ENCODE measurements at places on chromosomes 4 and X.
A peak's percentile ranks its signal among the peaks of the same experiment; 100 is the strongest.

GRCh38 chr4:66927937-66928336 lies 617.4 kb downstream of the CENPC start:
- DNase-seq: no peak

DNA sequence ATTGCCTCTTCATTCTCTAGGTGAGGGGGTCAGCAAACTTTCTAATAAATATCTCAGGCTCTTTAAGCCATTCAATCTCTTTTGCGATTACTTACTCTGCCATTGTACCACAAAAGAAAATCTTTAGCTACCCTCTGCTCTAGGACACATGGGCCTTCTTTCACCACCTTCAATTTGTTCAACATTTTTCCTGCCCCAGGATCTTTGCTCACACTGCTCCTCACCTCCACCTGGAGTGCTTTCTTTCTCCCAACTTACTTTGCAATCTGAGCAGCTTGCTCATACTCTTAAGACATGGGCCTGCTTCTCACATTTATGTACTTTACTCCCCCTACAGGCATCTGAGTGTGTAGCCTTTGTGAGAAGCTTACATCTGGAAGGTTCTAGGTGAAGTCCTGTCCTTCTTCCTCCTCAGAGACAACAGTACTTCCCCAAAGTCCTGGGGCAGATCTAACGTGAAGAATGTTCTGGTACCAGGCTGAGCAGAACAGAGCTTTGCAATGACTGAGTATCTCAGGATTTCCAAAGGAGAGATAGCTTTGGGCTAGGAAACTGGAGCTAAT lies 55.0 kb upstream of the PRDM5 start:
- no peak for DNase-seq

DNA sequence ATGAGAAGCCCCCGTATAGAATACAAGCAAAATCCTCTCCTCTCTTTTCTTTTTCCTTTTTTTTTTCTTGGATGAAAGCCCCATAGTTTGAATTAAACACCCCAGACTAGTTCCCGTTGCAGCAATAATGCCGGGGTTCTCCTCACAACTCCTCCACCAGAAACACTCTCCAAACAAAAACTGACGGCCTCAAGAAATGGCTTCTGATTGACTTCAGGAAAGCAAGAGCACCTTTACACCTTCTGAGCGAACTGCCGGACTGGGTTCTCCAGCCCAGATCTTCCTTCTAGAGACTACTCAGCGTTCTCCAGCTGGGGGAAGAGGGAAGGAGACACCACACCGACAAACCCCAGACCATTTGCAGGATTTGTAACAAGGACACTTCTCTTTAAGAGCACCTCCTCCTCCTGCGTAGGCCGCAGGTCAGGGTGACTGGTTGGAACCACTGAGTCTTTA lies 4.0 kb downstream of the HAND2 start:
- no peak for DNase-seq

GRCh38 chr4:8522160-8523120 lies 57.8 kb upstream of the GPR78 start:
- no peak for DNase-seq

DNA sequence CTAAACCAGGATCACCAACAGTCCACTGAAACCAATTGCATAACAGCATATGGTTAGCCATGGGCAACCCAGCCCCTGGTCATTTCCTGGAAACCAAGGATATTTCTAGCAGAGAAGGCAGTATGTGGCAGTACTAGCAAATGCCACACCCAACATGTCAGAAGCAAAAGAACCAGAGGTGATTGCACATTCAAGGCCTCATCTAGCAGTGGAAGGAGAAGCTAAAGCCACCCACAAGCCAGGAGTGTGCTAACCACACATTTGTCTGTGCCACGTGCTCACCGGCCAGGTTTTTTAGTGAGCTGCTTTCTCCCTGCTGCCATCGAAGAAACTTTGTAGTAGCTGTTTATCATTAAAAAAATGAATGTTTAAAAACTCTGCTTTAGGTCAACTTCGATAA lies 42.0 kb downstream of the TEC start:
- no peak for DNase-seq

DNA sequence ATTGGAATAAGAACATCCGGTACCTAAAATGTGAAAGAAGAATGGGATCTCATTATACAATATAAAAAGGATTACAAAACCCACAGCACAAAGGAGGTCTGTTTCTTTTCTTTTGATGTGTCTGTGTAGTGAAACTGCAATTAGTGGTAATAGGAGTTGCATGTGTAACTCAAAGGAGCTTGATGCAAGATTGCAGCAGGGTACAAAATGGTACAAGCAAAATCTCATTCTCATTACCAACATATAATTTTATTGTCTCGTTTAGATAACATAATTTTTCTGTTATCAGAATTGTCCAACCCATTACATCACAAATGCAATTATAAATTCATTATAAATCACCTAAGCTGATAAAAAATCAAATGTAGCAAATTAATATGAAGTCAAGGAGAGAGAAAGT lies 47.1 kb upstream of the CCSER1 start:
- DNase-seq: no peak

DNA sequence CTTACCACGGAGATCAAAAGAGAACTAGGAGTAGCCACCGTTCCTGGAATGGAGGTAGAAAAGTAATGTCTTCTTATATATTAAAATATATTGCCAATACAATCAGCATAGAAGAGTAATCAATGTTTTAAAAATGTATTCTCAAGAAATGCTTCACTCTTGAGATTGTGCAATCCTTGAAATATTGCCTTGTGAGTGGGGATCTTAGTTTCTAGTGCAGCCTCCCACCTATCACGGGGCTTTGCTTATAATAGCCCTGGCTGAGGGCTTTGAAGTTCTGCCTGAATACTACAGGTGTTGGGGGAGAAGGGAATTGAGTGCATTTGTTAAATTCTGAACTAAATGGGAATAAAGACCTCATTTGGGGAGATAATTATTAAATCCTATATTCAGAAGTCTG lies 55.5 kb downstream of the VGLL1 start:
- DNase-seq: no peak

DNA sequence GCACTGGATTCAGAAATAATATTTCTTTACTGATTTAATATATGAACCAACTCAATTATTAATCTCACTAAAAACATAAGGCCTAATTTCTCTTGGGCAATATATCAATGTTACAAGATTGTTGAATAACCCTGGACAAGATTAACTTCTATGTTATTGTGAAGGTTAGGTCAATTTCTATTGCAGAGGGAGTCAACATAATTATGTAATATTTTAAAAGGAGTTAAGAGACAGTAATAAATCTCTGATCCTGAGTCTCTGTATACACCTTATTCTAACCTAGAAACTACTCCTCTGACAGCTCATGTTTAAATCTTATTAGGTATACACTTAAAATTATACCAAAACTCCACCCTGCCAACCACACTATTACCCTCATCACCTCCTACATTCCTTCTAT lies 15.1 kb upstream of the GPRIN3 start:
- DNase-seq: no peak

GRCh38 chrX:132958091-132958703 lies at the start of gene HS6ST2:
Gene HS6ST2 (minus strand): TSS chrX:132958629.
- no peak for DNase-seq

DNA sequence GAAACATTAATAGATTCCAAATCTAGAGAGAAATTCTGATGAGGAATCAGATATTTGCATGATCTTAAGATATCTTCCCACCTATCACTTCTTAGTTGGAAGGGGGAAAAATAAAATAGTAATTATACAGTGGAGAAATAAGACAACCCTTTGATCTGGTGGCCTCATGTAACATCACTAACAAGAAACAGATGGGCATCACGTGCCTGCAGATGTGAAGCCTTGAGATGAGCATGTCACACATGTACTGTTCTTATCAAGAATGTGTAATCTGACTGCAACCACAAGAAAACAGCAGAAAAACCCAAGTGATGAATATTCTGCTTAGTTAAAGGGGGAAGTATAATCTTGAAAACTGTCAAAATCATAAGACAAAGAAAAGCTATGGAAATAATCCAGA lies 31.4 kb upstream of the NKX6-1 start:
- DNase-seq: no peak

DNA sequence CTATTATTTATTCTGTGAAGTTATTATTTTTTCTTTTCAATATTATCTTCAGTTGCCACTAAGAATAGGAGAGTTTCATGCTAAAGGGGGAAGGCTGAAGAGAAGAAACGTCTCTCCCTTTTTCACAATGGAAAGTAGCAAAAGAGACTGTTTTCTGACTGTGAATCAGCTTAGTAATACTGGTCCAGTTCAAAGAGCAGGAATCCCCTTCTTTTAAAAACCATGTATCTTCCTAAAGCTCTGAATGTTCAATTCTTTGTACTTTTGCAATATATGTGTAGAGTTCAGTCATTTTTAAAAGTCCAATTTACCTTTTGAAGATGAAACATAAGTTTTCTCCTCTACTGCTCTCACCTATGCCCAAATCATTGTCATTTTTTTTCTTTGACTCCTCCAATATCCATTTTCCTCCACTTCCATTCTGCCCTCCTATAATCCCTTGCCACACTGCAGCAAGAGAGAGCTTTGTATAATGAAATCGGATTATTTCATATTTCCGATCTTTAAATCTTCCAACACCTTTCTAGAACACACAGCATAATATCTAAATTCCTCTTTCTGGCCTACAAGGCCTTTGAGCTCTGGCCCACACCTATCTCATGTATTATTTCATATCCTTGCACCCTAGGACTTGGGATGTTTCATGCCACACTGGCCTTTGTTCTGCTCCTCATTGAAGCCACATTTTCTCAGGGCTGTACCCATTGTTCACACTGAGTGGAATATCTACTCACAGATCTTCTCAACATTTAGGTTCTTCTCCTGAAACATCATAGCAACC lies 195.3 kb downstream of the CAMK2D start:
- no peak for DNase-seq

- DNase-seq: no peak
These were observed 280.5 kb upstream of the GATB start for GRCh38 chr4:152041295-152041694.

DNA sequence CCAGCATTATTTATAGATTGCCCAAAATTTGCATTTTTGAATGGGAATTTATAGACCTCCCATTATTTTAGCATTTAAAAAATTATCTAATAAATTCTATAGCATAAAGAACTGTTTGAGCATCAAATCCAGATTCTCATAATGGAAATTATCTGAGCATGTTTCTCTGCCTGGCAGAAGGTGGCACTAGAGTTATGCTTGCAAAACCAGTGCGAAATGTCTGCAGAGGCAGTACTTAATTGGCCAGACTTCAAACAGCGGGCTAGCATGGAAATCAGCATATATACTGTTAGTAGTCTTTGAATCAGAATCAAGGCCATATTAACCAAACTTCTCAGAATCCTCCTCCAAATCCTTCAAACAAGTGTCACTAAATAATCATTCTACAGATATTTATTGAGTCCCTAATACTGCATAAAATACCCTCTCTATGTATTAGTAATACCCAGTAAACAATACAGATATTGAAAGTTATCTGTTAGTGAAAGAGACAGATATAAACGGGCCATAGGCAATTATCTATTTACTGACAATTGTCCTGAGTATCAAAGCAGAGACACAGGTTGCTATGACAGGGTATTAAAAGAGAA lies 78.7 kb upstream of the DCLK2 start:
- DNase-seq: peak; percentile 14

GRCh38 chr4:136867465-136867864 lies 664.8 kb downstream of the PCDH18 start:
- DNase-seq: no peak

GRCh38 chr4:147639388-147639787 lies 22.2 kb downstream of the TMEM184C start:
- no peak for DNase-seq

DNA sequence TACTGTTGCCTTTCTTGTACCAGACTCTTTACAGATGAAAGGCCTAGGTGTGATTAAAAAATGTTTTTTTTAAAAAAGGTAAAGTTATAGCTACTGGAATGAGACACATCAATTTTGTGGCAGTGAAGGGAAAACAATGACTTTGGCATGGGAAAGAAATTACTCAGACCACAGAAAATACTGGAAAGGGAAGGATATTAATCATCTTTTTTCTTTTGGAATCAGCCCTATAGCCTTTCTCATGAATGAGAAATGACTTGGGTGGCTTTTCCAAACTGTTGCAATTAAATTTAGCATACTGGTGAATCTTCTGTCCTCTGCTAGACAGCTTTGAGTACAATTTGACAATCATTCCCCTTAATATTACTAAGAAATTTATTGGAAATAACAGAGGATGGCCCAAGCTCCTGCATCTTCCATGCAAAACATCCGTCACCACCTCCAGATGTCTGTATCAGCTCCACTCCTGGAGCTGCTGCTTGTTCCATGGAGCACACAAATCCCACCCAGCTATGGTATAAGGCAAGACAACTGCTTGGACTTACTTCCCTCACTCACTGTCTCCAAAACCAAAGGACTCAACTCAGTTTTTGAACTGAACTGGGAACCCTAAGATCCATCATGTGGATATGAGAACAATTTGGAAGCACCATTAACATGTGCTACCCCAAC lies 97.6 kb upstream of the ARSJ start:
- no peak for DNase-seq

DNA sequence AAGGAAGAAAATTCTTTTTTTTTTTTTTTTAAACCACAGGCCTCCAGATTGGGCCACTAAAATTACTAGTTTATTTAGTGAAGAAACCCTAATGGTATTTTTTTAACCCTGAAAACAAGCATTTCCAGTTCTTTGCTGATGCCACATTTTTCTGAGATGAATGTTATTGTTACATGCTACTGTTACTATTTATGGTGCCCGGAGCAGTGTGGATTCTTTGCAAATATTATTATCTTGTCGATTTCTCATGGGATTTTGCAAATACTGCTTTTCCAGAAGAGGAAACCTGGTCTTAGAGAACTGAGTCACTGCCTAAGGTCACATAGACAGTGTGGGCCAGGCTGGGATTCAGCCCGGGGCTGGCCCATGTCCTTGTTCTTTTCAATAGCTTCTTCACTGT lies 8.7 kb upstream of the ALAS2 start:
- DNase-seq: no peak

- DNase-seq: no peak
These were observed 30.9 kb downstream of the PDLIM3 start for GRCh38 chr4:185504098-185505047.

DNA sequence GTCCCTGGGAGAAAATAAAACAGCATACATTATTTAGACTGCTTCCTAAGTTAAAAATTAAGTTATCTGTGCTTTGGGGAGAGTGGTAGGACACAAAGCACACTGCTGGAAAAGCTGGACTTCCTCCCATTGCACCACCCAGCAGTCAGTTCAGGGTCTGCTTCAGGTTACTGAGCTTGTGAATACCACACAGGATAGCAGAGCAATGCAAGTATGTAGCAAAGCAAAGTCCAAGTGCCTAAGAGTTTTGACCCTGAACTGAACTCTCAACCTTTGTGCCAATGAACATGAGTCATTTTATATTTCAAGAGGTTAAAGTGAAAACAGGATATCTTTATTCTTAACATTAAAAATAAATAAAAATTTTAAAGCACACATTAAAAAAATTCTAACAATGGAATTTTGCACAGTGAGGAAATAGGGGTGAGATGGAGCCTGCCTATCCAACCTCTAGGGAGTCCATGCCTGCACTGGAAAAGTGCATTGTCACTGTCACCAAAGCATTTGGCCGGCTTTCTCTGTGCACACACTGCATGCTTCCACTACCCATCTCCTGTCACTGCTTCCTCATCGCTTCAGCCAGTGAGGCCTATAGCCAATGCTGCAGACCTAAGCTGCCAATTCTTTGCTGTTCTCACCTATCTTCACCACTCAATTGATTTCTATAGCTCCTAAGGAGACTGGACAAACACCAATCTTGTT lies 50.9 kb downstream of the ABCG2 start:
- DNase-seq: no peak
